ENCODE measurements at places on chromosomes 6 and 20.

GRCh38 chr6:112691289-112691688 is 344.2 kb downstream of the RFPL4B start:
- DNase-seq = peak; percentile 95

DNA sequence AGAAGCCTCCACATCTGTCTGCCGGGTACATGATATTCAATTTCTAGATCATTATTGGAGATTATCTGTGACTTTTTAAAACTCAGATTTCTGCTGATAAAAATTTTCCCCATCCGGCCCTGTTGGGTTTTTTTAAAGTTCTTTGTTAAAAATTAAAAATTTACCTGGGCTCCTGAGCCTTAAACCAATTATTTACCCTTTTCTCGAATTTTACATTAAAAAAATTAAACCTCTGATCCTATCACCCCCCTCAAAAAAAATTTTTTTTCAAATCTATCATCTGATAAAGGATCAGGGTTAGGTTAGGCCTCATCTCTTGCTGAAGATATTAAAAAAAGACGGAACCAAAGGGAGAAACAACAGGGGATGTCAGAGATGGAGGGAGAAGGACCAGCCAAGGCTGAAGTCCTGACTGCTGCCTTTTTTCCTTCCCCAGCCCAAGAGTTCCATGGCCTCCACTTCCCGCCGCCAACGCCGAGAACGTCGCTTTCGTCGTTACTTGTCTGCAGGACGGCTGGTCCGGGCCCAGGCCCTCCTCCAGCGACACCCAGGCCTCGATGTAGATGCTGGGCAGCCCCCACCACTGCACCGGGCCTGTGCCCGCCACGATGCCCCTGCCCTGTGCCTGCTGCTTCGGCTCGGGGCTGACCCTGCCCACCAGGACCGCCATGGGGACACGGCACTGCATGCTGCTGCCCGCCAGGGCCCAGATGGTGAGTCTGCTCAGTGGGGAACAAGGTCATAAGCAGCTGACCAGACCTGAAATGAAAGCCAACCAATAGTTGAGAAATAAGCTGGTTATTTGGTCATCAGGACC is 527 bp downstream of the NFKBIL1 start:
- DNase-seq = no peak

GRCh38 chr6:128018821-128019220 is 118.0 kb upstream of the THEMIS start:
- DNase-seq = no peak

DNA sequence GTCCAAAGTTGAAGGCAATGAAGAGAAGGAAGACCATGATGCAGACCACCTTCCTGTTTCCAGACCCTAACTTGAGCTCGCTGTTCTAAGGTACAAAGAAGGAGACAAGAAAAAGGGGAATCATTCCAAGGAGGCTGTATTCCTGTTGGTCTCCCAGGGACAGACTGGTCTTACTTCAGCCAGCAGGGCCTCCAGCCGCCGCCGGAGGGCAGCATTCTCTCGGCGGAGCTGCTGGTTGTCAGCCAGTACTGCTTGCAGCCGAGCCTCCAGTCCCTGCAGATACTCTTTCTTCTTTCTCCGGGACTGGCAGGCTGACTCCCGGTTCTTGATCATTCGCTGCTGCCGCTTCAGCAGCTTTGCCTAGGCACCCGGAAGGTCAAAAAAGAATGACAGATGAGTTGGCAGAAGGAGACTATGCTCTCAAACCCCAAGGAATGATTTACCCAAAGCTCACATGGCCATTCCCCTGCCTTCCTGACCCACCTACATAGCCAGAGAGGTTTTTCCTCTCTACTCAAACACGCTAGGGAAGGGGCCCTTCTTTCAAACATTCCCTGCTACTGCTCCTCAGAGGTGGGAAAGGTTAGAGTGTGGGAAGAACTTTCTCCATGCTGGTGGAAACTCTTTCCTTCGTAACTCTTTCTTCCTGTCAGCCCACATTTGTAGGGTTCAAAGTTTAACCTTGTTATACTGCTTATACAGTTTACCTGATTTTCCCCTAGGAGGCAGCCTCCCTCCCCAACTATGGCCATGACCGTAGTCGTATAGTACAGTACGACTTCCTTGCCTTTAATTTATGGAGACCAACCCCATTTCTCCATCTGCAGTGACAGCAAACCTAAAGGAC is 9.0 kb downstream of the ATF6B start:
- DNase-seq = peak; percentile 83

- no peak for DNase-seq
Observed at GRCh38 chr6:110063594-110064263, 85.6 kb downstream of the GPR6 start.

DNA sequence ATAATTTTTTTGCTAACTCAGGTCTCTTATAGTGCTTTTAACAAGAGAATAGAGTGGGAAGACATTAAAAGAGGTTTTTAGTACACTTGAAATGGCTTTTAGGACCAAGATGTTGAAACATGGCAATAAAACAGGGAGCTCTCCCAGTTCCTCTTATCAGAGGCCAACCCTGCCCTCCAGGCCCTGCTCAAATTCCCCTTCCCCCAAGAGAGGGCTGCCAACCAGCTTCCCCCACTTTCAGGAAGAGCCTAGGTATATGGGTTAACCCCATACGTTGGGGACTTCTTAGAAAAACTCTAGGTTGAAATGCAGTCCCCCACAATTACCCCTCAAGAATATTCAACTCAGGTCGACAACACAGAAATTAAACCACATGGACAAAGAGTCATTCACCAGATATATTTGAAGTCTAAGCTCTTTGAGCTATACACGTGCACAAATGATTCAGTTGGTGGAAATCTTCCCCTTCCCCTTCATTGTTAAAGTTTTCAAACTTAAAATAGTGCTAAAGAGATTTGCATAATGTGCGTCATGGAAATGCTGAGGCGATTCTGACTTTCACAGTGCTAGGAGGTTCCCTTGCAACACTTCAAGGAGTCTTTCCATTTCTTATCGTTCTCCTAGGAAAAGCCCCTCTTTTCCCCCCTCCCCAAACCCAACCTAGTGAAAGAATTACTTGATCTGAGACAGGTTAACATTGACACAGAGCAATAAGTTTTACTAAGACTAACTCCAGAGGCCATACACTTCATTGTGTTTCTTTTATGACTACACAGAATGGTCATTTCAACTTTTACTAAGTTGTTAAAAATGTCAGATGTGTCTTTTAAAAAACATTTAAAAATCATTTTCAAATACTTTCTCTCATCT is 49.8 kb upstream of the ENPP5 start:
- DNase-seq = no peak
